ENCODE measurements at places on chromosomes 4 and X. TPM values are rescaled to one million over a fixed set of nuclear protein-coding genes. Genes with fewer than 3 reads are reported as not detected.

- no peak overlapping the region for H3K4me3 ChIP-seq
- H3K27me3 ChIP-seq: no peaks in the 10 kb centered on the region
- H3K36me3 ChIP-seq: no peaks in the 10 kb centered on the region
- no peak for ATAC-seq
- H3K27ac ChIP-seq: no peak overlapping the region
These were observed 266.5 kb upstream of the KCNIP4 start for GRCh38 chr4:22215084-22215483.

DNA sequence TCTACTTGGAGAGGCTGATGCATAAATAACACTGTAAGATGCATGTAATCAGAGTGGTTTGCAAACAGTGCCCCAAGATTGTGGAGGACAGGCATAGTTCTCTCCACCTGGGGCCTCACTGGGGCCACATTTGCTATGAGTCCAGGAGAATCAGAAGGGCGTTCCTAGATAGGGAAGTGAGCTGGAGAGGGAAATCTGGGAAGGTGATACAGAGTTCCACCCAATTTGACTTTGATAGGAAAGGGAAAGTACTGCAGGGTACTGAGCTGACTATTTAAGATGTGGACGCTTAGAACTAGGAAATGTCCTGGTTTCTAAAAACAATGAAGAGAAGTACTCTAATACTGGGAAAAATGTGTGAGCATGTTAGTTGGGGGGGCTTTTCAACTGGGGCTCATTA, 33.9 kb downstream of the FAM9C start:
- ATAC-seq: no peak
- H3K27me3 ChIP-seq: no peaks in the 10 kb centered on the region
- H3K36me3 ChIP-seq: no peaks in the 10 kb centered on the region
- H3K27ac ChIP-seq: no peak overlapping the region
- peaks cover 2% of the 10 kb centered on the region for H3K4me1 ChIP-seq

- no peaks in the 10 kb centered on the region for H3K36me3 ChIP-seq
- H3K4me3 ChIP-seq: no peak overlapping the region
- no peaks in the 10 kb centered on the region for H3K4me1 ChIP-seq
- H3K27ac ChIP-seq: no peak overlapping the region
- no peaks in the 10 kb centered on the region for H3K27me3 ChIP-seq
These were observed 1025.5 kb downstream of the STIM2 start for GRCh38 chr4:27886120-27886519.

The POU3F4 gene
- not detected for total RNA-seq

The SLC38A5 gene
- total RNA-seq: 7.9 TPM

Data from gastroesophageal sphincter (tissue), 4 donors.